Cardiac muscle cell (in vitro differentiated cells and primary cell): ENCODE measurements at places on chromosomes 3 and 15. TPM values are rescaled to one million over a fixed set of nuclear protein-coding genes. Genes with fewer than 3 reads are reported as not detected.

Gene STRA6
- total RNA-seq, result 32.5 and 49.6 TPM in 2 replicates

Gene FRMD5
- 55.8 and 59.7 TPM in 2 replicates for total RNA-seq

Gene ADGRG7
- total RNA-seq, result 43.2 and 46.5 TPM in 2 replicates

Gene TADA3
- 137 and 141 TPM in 2 replicates for total RNA-seq

Gene RYR3
- total RNA-seq, result 0.39 and 0.42 TPM in 2 replicates

Gene NAALADL2
- 3.8 and 4.3 TPM in 2 replicates for total RNA-seq

Gene MASP1
- 397 and 507 TPM in 2 replicates for total RNA-seq

Gene CIP2A
- 4.1 and 12.2 TPM in 2 replicates for total RNA-seq

Gene PLA2G4F
- total RNA-seq, result 0.78 and 2.9 TPM in 2 replicates

Gene GUCA1C
- not detected in 2 replicates for total RNA-seq

Gene FYCO1
- total RNA-seq, result 14.8 and 27.5 TPM in 2 replicates

Gene SH2D7
- total RNA-seq, result not detected in 2 replicates

Gene SAMD7
- not detected in 2 replicates for total RNA-seq

Gene RASA2
- 4.4 and 18.0 TPM in 2 replicates for total RNA-seq

Gene SLC2A2
- not detected in 2 replicates for total RNA-seq

Gene NDN
- total RNA-seq, result 198 and 240 TPM in 2 replicates

Gene PRR20G
- total RNA-seq, result not detected in 2 replicates

Gene CHRM5
- not detected in 2 replicates for total RNA-seq

Gene ZNF35
- 10.6 and 14.7 TPM in 2 replicates for total RNA-seq

Gene FAN1
- 20.5 and 26.8 TPM in 2 replicates for total RNA-seq

Gene TGFBR2
- total RNA-seq, result 10.4 and 11.2 TPM in 2 replicates

Gene C3orf49
- total RNA-seq, result not detected in 2 replicates
